ENCODE measurements at places on chromosomes 16 and 17.

DNA sequence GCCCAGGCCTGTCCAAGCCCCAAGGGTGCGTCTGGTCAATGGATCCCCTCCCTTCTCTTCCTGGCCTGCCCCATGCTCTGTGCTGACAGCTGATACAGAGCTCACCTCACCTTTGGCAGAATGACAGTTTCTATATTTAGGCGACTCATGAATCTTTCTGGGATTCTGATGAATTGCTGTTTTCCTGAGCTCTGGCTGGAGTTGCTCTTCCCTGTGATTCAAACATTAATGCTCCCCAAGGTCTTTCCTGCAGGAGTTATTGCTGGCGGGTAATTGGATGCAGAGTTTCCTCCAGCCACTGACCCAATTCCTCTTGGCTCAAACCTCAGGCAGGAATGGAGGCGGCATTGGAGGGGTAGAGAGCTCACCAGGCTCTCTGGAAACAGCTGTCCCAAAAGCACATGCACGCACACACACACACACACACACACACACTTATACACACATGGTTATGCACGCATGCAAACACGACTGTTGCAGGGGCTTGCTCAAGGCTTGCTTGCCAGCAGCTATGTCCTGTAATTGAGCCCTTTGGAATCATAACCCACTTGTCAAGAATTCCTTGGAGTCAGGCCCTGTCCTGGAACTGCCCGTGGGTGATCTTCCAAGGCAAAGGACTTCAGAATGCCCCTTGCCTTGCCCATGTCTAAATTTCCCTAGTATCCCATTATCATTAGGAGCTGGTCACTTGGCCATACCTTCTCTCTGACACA is 128.8 kb downstream of the ASIC2 start:
- no peak for DNase-seq

GRCh38 chr17:49742166-49742638 is 21.7 kb downstream of the FAM117A start:
- no peak for DNase-seq

DNA sequence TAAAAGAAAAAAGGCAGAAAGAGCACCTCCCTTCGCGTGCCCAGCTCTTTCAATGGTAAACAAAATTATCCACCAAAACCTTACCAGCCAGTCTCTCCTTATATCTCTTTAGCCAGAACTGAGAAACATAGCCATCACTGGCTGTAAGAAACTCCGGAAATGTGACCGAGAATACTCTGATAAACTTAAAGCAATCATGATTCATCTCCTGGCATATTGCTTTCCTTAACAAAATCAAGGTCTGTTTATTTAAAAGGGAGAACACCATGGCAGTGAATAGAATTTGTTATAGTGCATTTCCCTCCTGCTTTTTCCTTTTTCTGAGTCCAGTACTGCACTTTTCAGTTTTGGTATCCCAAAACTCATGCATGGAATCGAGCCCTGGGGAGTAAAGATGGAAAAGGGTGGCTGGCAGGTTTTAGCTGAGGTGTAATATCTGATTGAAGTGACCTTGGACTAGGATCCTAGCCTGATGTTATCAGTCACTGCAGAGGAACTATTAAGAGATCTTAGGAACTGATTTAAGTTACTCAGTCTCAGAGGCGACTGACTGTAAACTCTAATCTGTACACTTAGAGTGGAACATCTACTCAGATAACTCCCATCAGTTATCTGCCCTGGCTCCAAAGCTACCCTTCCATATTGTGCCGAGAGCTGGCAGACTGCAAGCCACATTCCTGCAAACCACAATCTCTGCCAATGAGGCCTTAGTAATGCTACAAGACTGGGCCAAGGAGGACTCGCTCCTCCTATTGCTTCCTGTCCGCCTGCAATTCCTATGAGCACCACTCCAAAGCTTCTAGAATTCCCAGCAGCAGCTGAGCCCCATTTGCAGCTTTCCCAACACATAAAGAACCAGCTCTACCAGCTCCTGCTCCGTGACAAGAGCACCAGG is 7.4 kb upstream of the COX10 start:
- DNase-seq: no peak

GRCh38 chr17:44892250-44892649 is 7.0 kb downstream of the EFTUD2 start:
- no peak for DNase-seq

DNA sequence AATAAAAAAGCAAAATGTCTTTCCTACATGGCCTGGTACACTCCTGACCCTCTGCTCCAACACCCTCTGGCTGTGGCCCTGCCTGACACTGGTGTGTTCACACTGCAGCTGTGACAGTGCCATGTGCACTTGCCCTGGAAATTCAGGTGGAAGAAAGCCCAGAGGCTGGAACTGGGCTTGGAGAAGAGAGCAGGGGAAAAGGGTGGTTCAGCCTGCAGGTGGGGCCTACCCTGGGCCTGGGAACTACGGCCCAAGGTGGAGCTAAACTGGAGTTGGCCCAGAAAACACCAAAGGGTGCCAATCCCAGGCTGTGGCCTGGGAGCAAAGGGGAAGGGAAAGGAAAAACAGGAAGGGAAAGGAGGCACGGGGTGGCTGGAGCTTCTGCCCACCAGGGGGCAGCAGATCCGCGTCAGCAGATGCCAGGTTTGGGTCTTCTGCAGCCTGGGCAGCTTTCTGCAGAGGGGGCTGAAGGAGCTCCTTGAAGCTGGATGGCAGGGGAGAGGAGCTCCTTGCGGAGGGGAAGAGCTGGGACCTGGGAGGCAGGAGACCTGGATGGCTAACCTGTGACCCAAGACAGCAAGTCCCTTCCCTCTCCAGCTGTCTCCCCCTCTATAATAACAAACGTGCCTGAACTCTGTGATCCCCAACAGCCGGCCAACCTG is 15.4 kb upstream of the CTCF start:
- peak; percentile 56 for DNase-seq

GRCh38 chr17:27355419-27355818 is 61.5 kb downstream of the WSB1 start:
- no peak for DNase-seq

DNA sequence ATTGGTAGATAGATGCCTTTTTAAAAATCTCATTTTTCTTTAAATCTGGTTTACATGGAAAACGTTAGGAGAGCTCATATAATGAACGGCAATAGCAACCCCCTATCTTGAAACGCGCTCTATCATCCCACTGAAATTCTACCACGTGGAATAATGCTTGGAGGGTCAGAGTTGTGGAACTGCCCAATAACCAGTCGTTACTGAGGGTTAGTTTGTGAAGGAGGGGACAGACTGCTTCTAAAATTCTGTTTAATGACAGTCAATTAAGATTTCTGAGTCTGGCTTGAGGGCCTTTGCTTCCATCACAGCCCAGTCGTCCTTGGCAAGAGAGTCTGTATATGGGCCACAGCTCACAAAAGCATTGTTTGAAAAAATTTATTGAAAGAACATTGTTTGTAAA is 482 bp downstream of the IRF8 start:
- no peak for DNase-seq

GRCh38 chr17:7437369-7437863 is 1.9 kb upstream of the FGF11 start:
- no peak for DNase-seq

DNA sequence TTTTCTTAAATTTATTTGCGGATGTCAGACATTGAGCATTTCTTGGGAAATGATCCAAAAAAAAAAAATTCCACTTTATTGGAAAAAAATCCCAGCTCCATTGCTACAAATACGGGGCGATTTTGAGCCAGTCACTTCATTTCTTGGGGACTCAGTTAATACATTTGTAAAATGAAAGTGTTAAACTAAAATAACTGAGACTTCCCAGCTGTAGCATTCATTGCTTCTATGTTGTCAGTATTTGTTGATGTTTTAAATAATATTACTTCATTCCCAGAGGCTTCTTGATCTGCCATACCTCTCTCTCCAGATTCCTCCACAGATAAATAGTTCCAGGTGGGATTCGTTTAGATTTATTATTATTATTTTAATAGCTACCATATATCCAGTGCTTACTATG is 77.1 kb upstream of the HS3ST3A1 start:
- DNase-seq: no peak

GRCh38 chr17:65548269-65548969 is 13.0 kb downstream of the AXIN2 start:
- no peak for DNase-seq

DNA sequence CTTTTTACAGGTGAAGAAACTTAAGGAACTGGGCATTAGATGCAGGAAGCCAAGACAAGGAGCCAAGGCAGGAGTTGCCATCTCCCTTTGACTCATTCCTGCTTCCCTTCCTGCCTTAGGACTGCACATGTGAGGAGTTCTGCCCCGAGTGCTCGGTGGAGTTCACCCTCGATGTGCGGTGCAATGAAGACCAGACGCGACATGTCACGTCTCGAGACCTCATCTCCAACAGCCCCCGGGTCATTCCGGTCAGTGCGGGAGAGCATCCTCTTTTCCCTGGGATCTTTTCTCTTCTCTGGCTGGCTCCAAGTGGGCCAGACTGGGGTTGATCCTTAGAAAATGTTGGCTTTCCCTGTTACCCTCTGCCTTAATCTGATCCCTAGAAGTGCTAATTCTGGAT is 6.6 kb downstream of the POLR2C start:
- no peak for DNase-seq

DNA sequence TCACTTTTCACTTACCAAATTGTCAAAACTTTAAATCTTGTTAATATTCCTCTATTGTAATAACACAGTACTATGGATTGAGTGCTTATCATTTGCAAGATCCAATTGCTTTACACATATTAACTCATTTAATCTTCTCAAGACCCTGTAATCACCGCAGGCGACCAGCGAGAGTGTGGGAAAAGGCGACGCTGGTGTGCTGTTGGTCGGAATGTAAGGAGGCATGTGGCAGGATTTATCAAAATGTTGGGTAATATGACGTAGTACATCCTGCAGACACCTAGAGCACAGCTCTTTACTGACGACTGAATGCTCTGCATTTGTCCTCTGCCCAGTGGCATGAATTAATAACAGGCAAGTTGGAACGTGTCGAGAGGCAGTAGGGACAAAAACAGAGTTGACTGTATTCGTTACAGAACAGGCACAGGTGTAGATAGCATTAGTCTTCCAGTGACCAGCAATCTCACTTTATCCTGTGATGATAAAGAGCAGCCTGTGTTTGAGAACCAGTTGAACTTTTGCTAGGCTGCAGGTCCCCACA is 80.3 kb downstream of the TNRC6C start:
- DNase-seq: no peak

DNA sequence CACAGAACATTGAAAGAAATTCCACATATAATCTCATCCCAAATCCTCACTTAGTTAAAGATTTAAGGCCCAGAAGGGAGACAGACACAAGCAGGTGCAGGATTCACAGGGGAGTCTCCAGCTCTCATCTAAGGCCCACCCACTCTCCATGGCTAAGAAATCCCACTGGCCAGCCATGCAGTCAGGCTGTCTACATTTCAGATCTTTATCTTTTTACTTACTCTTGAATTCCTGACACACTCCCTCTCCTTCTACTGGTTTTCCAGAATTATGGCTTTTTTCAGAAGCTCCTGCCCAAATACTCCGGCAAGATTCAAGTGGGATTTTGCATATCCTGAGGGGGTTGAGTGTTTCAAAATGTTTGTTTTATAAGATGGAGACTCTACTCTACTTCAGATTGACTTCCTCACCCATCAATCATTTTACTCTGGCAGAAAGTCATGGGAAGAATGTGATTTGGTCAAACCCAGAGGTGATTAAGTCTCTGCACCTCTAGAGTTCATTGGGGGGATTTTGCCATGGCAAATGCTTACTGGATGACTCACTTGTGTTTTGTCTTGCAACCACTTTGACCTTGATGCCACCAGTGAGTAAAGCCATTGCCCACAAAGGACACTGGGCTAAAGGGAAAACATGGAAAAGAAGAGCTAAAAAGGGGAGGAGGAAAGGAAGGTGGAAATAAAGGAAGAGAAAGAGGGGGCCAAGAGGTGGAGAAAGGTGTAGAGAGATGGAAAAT is 688.8 kb upstream of the SALL1 start:
- DNase-seq: no peak
